ENCODE measurements at places on chromosomes 3 and 15. TPM values are rescaled to one million over a fixed set of nuclear protein-coding genes. Genes with fewer than 3 reads are reported as not detected.

The RTP3 gene
- not detected for polyA plus RNA-seq

- DNase-seq, result no peak
These were observed 185.1 kb upstream of the UBE2E1 start for GRCh38 chr3:23620638-23621015.

GRCh38 chr15:31510057-31510456 lies 183.4 kb downstream of the KLF13 start:
- no peak for DNase-seq

DNA sequence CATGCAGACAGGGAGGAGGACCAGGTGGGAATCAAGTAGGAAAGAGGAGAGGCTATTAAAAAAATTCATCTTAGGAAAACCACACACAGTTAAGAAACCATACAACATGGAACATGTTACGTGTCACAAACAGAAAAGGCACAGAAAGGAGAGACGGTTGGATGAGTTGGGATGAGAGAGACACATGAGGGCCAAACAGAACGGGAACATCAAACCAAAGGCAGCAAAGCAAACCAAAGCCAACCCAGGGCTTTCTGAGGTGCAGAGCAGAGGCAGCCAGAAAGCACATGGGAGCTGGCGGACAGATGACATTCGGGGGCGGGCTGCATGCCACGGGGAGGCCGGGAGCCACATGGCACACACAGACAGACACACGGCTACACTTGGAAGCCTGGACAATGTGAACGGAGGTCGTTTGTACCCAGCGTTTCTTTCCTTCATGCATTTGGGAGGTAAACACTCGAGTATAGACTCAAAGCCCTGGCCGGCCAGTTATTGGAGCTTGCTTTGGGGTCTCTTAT lies 8.6 kb upstream of the SEC13 start:
- DNase-seq, result no peak

GRCh38 chr3:59563072-59563605 lies 513.3 kb upstream of the CFAP20DC start:
- DNase-seq, result peak; percentile 15

The MYL3 gene
- polyA plus RNA-seq, result not detected

The RAMAC gene
- 34.3 TPM for polyA plus RNA-seq

All from fibroblast of lung (primary cell).